Muscle of leg (tissue), 16 donors: ENCODE measurements at places on chromosomes 5 and 9.

DNA sequence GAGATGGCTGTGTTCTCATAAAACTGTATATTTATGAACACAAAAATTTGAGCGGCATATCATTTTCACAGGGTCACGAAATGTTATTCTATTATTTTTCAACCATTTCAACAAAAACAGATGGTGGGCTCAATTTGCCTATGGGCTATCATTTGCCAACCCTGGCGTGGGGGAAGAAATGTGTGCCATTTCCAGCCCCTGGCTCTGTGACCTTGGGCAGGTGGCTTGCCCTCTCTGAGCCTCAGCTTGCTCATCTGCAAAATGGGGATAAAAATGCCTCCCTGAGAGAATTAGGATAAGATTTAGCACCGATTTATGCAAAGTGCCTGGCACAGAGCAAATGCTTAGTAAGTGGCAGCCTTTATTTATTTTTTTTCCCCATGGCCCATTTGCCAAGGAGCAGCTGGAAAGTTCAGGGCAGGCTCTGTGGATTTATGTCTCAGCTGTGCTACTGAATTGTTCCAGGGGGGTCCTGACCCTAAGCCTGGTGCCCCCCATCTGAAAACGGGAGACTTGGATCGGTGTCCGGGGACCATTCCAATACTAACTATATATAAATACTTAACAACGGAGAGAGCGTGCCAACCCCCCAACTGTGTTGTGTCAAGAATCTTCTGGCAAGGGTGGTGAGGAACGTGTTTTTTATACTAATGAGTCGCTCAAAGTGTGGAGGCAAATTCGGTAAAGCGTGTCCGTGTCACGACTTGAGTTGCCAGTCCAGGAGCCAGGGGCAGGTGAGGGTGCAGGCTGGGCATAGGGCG, 34.5 kb downstream of the HRH2 start:
- DNase-seq = no peak

DNA sequence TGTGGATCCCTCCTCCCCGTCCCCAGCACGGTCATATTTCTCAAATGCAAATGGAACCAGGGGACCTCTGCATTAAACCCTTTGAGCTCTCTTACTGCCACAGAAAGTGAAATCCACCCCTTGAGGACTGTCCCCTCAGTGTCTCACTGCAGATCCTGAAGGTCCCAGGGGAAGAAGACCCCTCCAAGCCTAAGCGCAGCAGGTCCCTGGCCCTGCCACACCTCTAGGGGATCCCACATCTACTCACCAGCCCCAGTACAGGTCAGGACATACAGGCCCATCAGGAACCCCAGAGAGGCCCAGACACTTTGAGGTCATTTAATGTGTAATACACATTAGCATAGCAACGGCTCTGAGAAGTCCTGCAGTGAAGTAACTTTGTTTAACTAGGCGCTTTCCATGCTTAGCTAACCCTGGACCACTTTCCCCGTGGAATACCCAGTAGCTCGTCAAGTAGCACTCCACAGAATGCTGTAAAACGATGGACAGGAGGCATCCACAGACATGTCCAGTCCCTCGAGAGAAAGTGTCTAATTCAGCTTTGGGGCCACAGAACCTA, 54.7 kb upstream of the ALDH1B1 start:
- DNase-seq = no peak

DNA sequence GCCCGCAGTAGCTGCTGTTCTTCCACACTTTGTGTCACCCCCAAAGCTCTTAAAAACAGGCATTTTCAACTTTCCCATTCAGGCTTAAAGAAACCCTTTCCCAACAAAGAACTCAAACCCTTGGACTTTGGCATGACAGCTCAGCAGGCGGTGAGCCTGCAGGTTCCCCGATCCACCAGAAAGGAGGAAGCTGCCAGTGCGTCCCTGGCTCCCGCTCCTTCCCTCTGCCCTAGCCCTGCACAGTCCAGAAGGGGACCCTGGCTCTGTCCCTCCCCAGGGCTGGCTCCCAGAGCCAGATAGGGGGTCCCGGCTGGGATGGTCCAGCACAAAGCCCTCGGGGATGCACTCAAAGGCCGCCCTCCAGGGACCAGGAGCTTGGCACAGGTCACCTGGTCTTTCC, 9.6 kb downstream of the SLC9A3 start:
- no peak for DNase-seq

DNA sequence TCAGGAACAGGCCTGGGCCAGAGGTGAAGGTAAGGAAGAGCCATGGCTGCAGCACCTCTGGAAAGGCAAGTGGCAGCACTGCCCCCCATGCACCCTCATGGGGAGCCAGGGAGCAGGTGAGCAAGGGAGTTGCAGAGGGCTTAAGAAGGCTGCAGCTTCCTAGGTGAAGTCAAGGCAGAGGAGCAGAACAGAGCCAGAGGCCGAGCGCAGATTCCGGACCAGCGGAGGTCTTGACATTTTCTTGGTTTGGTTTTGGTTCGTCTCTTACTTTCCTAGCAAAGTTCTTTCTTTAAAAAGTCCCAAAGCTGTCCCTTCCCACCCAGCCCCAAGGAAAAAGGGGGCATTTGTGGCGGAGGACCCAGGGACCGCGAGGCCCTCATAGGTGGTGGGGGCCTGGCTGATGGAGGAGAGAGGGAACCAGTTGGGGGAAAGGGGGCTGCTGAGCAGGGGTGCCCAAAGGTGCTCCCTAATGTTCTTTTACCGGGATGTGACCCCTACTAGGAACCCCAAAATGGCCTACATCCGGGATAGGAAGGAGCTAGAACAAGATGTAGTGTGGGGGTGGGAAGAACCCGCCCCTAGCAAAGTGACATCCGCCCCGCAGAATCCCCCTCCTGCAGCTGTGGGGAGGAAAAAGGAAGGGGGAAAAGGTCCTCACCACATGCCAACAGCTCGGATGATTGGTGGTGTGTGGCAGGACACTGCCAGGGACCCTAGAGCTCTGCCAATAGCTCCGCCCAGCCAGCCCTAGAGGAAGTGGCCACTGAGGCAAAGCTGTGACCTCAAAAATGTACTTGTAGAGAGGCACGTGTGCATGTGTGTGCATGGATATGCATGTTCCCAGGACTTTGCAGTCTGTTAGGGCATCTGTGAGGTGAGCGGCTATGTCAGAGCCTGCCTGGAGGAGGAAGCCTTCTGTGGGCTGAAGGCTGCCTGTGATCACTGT, 914 bp upstream of the CD72 start:
- DNase-seq = no peak

GRCh38 chr9:128296340-128297220, 20.5 kb downstream of the SWI5 start:
- DNase-seq = no peak
